NCI-H1930 (cell line): ENCODE measurements at places on chromosomes 16 and 17.

GRCh38 chr17:18993905-18994526, 10.5 kb downstream of the FAM83G start:
- DNase-seq, result no peak

DNA sequence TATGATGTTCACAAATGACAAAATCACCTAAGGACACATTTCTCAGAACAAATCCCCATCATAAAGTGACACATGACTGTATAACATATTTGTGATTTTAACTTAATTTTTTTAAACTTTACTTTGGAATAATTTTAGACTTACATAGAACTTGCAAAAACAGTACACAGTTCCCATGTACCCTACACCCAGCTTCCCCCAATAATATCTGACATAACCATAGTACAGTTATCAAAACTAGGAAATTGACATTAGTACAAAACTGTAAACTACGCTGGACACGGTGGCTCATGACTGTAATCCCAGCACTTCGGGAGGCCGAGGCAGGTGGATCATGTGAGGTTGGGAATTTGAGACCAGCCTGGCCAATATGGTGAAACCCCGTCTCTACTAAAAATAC, 24.8 kb downstream of the CDC27 start:
- no peak for DNase-seq

DNA sequence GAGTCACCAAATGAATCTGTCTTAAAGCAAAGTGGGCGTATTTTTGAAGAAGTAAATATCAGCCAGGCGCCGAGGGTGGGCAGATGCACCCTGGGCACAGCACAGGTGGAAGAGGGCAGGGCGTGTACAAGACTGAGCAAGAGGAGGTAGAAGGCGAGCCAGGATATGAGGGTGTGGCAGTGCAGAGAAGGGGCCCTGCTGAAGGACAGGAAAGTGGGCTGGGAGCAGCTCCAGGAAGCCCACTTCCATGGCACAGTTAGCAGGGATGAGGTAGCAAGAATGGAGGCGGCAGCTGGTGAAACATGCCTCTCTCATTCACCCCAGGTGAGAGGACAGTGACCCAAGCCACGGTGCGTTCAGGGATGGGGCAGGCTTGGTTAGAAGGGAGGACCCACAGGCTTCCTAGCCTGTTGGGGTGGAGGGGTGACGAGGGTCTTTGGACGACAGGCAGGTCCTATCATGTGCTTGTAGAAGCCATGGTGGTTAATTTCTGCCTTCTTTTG, 149.3 kb downstream of the CLEC16A start:
- no peak for DNase-seq

- DNase-seq, result no peak
Observed at GRCh38 chr16:52603015-52603414, 56.1 kb upstream of the TOX3 start.

DNA sequence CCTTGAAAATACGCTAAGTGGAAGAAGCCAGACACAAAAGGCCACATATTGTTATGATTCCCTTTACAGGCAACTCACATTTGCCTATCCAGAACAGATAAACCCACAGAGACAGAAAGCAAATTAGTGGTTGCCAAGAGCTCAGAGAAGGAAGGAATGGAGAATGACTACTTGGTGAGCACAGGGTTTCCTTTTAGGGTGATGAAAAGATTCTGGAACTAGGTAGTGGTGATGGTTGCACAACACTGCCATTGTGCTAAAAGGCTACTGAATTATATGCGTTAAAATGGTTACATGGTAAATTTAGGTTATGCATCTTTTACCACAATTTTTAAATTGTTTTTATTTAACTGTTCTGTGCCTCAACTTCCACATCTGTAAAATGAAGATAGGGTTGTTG, 4.4 kb downstream of the COPRS start:
- no peak for DNase-seq

DNA sequence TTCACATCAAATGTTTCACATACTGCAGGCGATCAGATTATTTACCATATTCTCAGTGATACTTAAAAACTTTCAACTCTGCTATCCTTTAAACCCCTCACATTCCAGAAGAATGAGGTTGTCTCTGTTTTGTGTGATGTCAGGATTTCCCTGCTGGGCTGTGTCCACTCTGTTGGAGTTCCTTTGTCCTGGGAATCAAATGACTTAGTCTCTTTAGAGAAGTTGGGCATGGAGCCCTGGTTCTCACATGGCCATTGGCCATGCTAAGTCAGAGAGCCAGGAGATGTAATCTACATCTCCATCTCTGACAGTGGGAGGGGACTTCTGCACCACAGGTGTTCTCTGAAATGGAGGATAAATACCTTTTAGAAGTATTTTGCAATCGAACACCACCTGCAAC, 205.1 kb upstream of the MAF start:
- no peak for DNase-seq

DNA sequence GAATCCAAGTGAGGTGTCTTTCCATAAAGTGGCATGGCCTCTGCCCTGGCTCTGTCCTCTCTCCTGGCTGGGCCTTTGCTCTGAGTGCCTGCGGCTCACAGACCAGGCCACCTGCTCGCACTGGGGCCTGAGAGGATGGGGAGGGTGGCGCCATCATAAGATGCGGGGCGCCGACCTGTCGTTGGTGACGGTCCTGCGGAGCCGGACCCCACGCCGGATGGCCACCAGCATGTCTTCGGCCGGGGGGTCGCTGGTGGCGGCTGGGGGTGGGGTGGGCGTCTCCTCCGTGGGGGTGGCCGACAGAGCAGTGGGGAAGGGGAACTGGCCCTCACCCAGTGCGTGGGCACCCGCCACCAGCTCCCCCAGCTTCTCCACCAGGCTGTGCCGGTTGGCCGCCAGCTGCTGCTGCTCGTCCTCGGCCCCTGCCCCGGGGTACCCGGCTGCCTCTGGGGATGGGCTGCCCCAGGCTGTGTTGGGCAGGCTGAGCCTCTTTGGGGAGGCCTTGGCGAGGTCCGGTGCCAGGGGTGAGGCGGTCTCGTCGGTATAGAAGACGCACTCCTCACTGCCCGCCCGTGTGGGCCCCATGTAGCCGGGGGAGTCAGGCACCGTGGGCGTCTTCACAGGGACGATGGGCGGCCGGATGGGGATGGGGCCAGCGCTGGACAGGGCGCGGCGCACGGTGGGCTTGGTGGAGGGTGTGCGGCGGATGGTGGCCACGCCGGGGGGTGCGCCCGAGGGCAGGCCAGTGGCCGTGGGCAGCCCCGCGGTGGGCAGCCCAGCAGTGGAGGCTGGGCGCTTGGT, 17.4 kb downstream of the IL34 start:
- no peak for DNase-seq

GRCh38 chr16:86923656-86924055, 345.3 kb downstream of the FOXL1 start:
- DNase-seq, result no peak

DNA sequence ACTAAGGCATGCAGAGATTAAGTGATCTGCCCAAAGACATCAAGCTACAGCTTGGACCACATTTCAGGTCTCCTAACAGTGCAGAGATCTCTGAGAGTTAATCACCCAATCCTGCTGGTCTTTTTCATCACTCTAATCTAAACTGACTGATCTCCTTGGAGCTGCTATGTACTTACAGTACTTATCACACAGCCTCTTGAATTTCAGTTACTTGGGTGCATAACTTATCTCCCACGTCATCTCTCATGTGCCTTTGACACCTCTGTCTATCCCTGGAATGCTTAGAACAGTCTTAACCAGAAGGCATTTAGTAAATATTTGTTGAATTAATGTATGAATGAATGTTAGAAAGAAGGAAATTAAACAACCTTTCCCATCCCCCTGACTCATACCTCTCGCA, 139.0 kb downstream of the SNX11 start:
- no peak for DNase-seq

GRCh38 chr17:144936-145670, 7.7 kb downstream of the SCGB1C2 start:
- DNase-seq, result no peak

- DNase-seq, result no peak
Observed at GRCh38 chr16:54633943-54634362, 296.7 kb upstream of the IRX5 start.

DNA sequence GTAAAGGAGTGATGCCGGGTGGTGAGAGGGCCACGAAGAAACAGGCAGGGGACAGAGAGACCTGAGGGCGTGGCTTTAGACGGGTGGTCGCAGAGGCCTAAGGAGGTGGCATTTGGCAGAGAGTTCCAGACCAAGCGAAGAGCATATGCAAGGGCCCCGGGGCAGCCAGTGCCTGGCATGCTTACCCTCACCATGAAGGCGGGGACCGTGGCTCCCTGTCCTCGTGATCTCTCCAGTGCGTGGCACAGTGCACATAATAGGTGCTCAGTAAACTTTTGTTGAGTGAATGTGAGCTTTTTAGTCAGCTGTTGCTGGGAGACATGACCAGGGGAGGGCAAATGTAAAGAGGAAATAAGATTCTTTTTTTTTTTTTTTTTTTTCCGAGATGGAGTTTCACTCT, 245.6 kb upstream of the GSE1 start:
- no peak for DNase-seq

DNA sequence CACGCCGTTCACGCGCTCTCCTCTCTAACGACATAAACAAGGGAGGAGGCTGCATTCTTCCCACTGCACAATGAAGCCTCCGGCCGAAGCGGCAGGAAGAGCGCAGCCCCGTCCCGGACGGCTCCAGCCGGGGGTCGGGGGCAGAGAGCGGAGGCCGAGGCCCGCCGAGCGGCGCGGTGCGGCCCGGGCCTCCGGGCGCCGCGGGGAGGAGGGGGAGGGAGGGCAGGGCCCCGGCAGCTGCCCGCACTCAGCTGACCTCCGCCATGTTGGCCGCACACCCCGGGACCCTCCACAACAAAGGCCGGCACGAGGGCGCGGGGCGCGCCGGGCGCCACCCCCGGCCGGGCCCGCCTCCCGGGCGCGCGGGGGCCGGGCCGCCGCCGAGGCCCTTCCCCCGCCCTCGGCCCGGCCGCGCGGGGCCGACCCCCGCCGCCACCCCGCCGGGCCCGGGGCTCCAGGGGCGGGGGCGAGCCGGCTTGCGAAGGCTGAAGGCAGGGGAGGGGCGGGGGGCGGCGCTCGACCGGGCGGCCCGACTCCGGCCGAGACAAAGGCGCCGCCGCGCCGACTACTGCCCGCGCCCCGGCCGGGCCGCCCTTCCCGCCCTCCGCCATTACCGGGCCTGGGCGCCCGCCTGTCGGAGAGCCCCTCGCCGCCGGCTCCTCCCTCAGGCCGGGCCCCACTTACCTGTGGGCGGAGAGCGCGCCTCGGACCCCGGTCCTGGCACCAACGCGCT, 527 bp downstream of the SIAH1 start:
- DNase-seq, result no peak

DNA sequence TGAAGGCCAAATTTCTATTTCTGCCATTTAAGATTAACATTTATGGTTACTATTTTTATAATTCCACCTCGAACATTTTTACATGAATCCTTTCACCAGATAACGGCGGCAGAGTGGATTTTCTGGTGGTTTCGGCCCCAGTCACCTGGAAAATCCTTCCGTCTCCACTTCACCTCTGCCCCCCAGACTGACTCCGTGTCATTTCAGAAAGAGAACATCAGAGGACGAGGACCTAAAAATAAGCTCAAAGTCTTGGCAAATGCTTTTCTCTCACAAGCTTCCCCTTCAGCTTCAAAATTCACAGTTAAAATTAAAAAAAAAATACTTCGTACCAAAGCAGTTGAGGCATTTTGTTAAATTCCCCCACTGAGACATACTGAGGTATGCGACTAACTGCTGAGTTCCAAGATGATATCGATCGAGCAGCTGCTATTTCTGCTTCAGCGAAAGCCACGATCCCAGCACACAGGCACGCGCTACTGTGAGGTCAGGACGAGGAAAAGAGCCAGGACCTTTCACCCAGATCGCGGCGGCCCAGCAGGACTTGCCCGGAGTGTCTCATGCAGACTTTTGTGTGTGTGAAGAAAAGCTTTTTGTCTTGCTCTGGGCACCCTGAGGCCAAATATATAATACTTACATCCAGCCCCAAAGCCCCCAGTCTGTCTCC, 36.8 kb downstream of the ASPA start:
- no peak for DNase-seq

GRCh38 chr17:27549251-27549893, 81.6 kb upstream of the LGALS9 start:
- no peak for DNase-seq

DNA sequence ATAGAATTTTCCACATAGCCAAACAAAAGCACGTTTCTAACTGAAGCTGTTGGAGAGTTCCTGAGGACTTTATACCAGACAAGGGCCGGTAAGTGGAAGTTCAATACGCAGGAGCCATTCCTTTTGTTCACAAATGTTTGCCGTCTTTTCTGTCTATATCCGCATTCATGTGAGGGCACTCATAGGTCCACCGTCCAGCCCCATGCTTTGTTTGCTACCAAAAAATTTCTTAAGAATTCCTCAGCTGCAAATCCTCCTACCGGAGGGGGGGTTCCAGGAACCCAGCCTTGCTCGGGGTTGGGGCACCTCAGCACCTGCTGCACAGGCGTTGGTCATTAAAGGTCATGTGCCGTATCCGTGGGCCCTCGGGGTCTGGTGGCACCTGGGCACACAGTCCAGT, 276.8 kb downstream of the SEC14L1 start:
- DNase-seq, result no peak

DNA sequence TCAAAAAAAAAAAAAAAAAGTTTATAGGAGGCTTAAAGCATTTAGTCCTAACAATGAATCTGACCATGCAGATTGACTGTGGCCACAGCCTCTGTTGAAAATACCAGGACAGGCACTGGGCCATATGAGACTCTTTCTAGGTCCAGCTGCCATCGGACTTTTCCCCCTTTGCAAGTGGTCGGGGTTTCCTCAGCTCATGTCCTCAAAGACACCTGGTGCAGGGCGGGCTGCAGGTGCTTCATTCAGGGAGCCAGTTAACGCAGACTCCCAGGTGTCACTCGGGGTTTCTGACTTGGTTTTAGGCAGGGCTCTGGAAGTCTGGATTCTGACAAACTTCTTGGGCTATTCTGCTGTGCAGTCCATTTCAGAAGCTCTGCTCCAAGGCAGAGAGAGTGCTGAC, 20.9 kb downstream of the ELAC2 start:
- DNase-seq, result no peak

GRCh38 chr17:39979016-39979670, 1.5 kb upstream of the PSMD3 start:
- no peak for DNase-seq

- peak; percentile 52 for DNase-seq
Observed at GRCh38 chr16:3716831-3717234, 491 bp downstream of the TRAP1 start.

- no peak for DNase-seq
Observed at GRCh38 chr16:80263848-80264694, 276.7 kb upstream of the DYNLRB2 start.

GRCh38 chr17:49260817-49261291, 30.3 kb upstream of the PHOSPHO1 start:
- DNase-seq, result no peak

- DNase-seq, result no peak
Observed at GRCh38 chr17:65459677-65460347, 101.6 kb downstream of the AXIN2 start.

GRCh38 chr17:66430846-66431795, 128.7 kb downstream of the PRKCA start:
- no peak for DNase-seq
